SK-N-MC (cell line): ENCODE measurements at places on chromosomes 2 and 18.

GRCh38 chr2:164657129-164657528, 35.8 kb upstream of the GRB14 start:
- DNase-seq, result no peak

DNA sequence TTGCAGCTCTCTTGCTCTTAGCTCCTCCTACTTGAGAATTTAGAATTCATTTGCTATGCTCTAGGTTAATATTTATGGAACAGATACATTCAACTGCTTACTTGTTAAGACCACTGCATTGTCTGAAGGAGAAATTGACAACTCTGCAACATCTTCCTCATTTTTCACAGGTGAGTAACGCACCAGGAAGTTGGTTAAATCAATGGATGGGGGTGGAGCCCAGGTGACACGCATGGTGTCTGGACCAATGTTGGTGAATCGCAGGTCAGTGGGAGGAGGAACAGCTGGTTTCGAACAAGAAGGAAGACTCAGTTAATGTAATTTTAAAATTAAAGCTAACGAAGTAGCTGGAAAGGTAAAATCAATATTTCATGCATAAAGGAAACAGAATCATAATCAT, 44.3 kb downstream of the FN1 start:
- DNase-seq, result no peak

- DNase-seq, result peak; percentile 20
Observed at GRCh38 chr2:157194097-157194688, 63.3 kb upstream of the GALNT5 start.

- DNase-seq, result peak; percentile 48
Observed at GRCh38 chr2:85016446-85016845, 45.5 kb downstream of the KCMF1 start.

DNA sequence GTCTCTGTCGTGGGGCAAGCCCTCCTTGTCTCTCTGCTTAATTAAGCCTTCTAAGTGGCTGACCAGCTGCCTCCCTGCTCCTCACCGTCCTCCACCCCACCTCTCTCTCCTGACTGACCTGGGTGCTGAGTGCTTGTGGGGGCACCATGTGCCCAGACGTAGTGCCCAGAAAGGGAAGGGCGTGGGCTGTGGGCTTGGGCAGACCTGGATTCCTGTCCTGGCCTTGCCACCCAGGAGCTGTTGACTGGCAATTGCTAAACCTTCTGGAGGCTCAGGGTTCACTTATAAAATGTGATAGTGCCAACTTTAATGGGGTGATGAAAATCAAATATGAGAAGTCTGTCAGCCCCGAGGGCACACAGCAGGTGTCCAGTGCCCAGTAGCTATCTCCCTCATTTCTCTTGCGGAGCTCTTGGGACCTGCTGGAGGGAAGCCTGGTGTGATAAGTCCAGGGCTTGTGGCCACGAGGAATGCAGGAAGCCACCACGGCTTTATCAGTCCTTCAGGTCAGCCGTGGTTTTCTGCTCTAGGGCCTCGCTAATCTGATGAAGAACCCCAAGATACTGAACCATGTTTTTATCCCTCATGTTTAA, 22.0 kb upstream of the INHBB start:
- no peak for DNase-seq

DNA sequence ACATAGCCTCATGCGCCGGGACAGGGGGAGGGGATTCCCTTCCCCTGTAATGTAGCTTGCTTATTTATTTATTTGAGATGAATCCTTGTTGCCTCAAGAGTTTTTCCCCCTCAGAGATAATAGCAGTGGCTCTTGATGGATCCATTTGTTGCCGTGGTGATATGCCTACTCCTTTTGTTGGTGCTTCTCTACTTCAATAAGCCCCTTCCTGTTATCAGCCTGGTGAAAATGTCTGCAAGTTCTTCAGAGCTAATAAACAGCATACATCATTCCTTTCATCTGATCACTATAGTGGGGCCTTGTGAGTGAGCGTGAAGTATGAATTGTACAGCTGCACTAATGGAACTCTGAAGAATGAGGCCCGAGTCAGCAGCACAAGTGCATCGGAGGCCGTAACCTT, 19.4 kb downstream of the FZD5 start:
- DNase-seq, result no peak

DNA sequence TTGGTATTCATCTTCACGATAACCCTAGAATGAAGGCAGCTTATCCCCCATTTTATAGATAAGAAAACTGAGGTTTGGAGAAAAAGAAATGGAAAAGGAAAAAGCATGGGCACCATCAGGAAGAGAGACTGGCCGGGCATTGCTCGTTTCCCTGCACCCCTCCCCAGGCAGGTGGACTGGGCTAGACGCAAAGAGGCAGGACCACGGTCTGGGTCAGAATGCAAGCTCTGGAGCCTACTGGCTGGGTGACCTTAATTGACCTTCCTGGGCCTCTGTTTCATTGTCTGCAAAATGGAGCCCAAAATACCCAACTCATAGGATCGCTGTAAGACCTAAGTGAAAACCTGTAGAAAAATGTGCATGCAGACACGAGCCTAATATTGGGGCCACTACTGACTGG, 135.3 kb upstream of the GLI2 start:
- DNase-seq, result no peak

DNA sequence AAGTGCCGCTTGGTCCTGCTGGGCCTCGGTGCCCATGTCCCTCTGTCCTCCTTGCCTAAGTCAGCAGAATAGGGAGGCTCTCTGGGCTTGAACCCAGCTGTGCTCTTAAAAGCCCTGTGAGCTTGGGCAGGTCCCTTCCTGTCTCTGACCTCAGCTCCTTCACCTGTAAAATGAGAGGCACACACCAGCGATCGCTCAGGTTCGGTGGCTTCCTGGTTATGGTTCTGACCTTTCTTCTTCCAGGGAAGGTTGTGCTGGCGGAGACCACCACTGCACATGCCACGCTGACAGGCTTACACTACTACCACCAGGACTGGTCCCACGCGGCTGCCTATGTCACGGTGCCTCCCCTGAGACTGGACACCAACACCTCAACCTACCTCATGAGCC, 36.1 kb upstream of the MAPRE3 start:
- DNase-seq, result no peak

DNA sequence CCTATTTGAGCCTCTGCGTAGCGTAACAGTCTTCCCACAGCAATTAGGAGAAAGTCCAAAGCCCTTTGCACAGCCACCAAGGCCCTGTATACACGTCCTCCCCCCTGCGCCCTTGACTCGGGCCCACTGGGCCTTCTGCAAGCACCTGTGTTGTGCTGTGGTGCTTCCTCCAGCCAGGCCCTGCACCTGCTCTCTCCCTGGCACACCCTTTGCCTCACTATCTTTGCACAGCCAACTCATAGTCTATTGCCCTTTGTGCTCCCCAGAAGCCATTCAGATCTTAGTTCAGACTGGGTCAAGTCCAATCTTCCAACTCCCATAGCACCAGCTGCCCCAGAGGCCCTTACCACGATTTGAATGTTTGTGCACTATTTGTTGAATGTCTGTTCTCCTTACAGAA, 271.6 kb upstream of the MGAT5 start:
- no peak for DNase-seq

DNA sequence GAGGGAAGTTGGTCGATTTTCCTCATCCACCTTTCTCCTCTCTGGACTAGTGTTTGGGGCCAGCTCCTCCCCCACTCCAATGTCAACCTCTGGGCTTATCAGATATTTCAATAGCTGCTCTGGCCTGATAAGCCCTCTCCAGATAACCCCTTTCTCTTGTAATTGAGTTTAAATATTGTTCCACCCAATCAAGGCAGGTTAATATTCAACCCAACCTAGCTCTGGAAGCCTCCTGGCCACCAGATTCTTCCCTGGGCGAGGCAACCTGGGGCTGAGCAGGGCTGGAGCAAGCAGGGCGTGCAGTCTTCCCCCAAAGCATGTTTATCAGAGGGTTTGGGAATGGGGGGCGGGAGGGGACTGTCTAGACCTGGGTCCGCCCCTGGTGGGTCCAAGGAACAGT, 73.8 kb downstream of the TFCP2L1 start:
- DNase-seq, result no peak

DNA sequence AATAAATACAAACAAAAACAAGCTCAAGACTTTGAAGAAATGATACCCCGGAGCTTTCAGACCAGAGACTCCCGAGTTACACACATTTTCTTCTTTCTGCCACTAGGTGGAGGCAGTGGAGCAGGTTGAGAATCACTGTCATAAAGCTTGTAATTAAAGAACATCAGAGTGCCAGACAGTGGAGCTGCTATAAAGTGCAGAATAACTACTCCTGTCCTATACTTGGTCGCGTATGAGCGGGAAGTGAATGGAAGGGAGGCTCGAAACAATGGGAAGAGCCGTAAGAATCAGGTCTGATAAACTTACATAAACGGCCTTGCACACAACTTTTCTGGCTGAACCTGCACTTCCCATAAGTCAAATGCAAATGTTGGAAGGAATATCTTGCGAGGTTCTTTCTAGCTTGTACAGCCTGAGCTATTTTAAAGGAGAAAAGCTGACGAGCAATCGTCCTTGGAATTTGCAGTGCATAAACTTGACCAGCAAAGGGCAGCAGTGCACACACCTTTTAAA, 189.0 kb downstream of the RPIA start:
- DNase-seq, result peak; percentile 12

- no peak for DNase-seq
Observed at GRCh38 chr2:223758131-223758840, 79.1 kb downstream of the AP1S3 start.

DNA sequence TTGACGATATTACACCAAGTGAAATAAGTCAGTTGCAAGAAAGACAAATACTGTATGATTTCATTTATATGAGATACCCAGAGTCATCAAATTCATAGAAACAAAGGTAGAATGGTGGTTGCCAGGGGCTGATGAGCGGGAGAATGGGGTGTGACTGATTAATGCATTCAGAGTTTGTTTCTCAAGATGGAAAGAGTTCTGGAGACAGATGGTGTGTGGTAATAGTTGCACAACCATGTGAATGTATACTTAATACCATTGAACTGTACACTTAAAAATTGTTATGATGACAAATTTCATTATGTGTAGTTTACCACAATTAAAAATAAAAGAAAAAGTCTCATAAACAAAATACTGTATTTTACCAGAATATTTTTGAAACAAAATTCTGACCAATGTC, 117.3 kb downstream of the PIGN start:
- DNase-seq, result no peak

DNA sequence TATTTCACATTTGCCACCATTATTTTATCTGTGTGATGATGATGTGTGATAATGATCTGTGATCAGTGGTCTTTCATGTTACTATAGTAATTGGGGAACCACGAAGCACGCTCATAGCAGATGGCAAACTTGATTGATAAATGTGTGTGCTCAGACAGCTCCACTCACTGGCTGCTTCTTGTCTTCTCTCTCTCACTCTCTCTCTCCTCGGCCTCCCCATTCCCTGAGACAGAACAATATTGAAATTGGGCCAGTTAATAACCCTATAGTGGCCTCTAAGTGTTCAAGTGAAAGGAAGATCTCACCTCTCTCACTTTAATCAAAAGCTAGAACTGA, 60.7 kb upstream of the RAPGEF4 start:
- DNase-seq, result no peak

GRCh38 chr2:44965684-44966083, 24.2 kb downstream of the SIX3 start:
- DNase-seq, result no peak

- DNase-seq, result peak; percentile 97
Observed at GRCh38 chr2:66434679-66435548, at the start of gene MEIS1. Gene MEIS1, plus strand, starts transcription at chr2:66435125. Its CDS starts 732 bp downstream, at chr2:66435857.

GRCh38 chr2:60885683-60886082, 4.3 kb downstream of the REL start:
- DNase-seq, result no peak

GRCh38 chr18:45049578-45050319, 369.1 kb downstream of the SETBP1 start:
- DNase-seq, result no peak

- no peak for DNase-seq
Observed at GRCh38 chr18:76579301-76579695, 84.3 kb upstream of the ZNF516 start.

DNA sequence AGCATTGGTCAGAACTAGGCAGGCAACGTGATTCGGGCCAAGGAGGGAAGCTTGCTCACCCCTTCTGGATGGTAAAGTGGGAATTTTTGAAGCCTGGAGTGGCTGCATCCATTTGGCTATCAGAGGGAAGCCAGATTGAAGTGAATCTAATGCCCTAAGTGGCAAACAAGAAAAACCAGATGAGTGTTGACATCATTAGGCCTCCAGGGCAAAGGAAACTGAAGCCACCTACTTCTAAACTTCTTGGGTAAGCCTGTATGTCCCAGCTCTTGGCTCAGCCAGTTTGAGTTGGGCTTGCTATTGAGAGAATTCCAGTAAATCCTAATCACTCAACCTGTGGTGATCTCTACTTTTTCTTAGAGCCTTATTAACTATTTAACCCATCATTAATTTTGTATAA, 20.9 kb downstream of the SOX11 start:
- DNase-seq, result no peak

DNA sequence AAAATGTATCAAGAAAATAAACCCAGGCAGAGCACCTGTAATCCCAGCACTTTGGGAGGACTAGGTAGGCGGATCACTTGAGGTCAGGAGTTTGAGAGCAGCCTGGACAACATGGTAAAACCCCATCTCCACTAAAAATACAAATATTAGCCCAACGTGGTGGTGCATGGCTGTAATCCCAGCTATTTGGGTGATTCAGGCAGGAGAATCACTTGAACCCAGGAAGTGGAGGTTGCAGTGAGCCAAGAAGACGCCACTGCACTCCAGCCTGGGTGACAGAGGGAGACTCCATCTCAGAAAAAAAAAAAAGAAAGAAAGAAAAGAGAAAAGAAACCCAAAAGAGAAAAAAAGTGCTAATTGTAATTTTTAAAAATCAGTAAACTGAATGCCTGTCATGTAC, 41.4 kb downstream of the DDX18 start:
- no peak for DNase-seq

- DNase-seq, result no peak
Observed at GRCh38 chr18:5461041-5461440, 82.8 kb downstream of the EPB41L3 start.

DNA sequence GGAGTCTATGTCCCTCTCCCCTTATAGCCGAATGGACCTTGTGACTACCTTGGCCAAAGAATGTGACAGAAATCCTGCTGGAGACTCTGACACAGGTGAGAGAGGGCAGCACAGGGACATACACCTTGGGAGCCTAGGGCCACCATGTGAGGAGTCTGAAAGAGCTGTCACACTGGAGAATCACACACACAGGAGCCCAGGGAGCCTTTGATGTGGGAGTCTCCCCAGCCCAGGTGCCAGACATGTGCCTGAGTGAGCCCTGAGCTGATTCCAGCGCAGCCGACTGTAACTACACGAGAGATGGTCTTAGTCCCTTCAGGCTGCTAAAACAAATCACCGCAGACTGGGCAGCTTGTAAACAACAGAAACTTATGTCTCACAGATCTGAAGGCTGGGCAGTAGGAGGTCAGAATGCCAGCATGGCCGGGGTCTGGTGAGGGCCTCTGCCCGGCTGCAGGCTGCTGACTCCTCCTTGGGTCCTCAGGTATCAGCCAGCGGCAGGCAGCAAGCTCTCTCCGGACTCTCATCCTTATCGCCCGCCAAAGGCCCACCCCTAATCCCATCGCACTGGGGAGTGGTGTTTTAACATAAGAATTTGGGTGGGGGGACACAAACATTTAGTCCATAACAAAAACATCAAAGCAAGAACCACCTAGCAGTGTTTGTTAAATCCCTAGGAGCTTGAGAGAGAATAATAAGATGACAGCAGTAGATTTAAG, 63.8 kb upstream of the GPR45 start:
- DNase-seq, result no peak
